ENCODE measurements at places on chromosomes 3 and 15. TPM values are rescaled to one million over a fixed set of nuclear protein-coding genes. Genes with fewer than 3 reads are reported as not detected.

Gene FANCI
- total RNA-seq = 2.7 TPM

DNA sequence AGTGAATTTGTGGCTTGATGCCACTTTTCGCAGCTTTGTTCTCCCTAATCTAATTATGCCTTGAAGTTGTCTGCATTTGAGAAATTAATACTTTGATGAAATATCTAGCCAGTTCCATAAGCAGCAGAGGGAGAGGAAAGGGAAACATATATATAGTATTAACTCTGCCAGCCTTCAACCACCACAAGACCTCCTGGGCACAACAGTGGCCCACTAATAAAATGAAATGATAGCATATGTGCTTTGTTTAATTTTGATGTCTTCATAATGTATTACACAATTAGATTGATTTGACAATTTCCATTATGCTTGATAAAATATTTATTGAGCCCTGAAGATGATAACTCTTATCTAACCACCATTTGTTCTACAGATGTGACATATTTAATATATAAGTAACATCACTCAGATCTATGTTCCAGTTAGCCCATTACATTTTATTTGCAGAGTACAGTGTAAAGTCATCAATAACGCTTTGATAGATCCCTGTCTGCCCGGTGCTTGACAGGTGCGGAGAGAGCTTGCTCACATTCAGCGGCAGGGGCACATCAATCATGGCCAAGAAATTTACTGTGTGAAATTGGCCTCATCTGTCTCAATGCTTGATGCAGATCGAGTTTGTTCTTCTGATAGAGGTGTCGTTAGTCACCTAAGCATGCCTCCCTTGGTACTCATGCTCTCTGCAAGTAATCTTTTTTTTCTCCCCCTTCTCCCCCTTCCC is 187.4 kb downstream of the MECOM start:
- DNase-seq = no peak

DNA sequence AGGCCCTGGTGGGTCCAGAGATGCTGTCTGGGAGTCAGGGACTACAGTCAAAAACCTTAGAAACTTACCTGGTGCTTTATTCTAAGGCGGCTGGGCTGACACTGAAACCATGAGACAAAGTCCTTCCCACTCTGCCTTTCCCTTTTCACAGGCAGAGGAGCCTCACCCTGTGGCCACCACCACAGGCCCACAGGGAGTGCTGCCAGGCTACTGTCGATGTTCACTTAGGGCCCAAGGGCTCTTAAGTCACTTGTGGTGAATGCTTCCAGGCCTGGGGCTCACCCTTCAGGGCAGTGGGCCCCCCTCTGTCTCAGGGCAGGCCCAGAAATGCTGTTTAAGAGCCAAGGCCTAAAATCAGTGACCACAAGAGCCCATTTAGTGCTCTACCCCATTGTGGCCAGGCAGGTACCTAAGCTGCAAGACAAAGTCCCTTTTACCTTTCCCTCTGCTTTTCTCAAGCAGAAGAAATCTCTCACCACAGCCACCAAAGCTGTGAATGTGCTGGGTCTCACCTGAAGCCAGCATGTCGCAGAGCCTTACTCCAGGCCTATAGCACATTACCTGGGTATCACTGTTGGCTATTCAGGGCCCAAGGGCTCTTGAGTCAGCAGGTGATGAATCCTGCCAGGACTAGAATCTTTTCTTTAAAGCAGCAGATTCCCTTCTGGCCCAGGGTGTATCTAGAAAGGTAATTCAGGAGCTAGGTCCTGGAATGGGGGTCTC is 39.5 kb upstream of the GOLGA6B start:
- DNase-seq = no peak

- no peak for DNase-seq
These were observed 8.2 kb downstream of the TMOD2 start for GRCh38 chr15:51759557-51760070.

Gene CRYGS
- 3.1 TPM for total RNA-seq

Gene MED12L
- 5.9 TPM for total RNA-seq

- peak; percentile 58 for DNase-seq
These were observed 424.8 kb downstream of the LPP start for GRCh38 chr3:188578576-188579363.

GRCh38 chr15:90862964-90863778 is 5.2 kb upstream of the FURIN start:
- no peak for DNase-seq

- no peak for DNase-seq
These were observed 49.5 kb upstream of the SLC9A9 start for GRCh38 chr3:143897576-143898295.

- peak; percentile 32 for DNase-seq
These were observed 1.4 kb downstream of the FYTTD1 start for GRCh38 chr3:197750858-197751737.

- no peak for DNase-seq
These were observed 116.9 kb downstream of the CADM2 start for GRCh38 chr3:85075663-85076062.

DNA sequence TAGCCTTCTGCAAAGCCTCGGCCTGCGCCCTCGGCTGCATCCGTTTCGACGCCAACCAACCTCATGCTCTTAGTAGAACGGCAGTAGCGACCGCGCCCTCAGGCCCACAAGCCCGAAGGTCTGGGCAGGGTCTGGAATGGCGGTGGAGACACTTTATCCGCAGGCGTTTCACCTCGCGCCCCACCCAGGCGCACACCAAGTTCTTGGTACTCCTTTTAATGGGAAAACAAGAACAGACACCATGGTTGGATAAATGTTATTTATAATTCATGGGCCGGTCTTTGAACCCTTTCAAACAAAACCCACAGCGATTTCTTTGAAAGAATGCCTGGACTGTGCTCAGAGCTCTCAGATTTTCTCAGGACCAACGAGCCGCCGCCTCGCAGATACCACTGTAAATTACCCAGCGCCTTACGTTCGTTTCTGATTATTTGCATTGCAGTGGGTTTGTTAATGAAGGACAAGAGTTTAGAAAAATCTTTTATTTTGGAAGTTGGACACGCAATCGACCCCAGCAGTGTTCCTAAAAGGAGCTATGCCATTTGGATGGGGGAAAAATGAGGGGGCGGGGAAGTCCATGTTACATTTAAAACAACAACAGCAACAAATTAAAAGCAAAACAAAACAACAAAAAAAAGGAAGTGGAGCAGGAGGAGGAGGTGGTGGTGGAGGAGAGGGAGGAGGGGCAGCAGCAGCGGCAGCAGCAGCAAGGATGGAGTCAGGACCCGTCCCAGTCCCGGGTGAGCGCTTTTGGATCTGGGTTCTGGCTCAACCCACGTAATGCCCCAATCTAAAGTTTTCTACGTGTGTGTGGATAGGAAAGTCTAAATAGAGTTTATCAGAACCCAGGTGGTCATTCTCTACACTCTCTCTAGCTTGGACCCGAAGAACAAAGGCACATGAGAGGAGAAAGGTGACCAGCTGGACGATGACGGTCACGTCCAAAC is 993 bp upstream of the ISL2 start:
- DNase-seq = no peak

GRCh38 chr3:183377307-183377959 is 51.0 kb downstream of the MCF2L2 start:
- no peak for DNase-seq

- no peak for DNase-seq
These were observed 2.6 kb downstream of the ISLR2 start for GRCh38 chr15:74132681-74133651.

Gene GOLGA6L7
- total RNA-seq = not detected

DNA sequence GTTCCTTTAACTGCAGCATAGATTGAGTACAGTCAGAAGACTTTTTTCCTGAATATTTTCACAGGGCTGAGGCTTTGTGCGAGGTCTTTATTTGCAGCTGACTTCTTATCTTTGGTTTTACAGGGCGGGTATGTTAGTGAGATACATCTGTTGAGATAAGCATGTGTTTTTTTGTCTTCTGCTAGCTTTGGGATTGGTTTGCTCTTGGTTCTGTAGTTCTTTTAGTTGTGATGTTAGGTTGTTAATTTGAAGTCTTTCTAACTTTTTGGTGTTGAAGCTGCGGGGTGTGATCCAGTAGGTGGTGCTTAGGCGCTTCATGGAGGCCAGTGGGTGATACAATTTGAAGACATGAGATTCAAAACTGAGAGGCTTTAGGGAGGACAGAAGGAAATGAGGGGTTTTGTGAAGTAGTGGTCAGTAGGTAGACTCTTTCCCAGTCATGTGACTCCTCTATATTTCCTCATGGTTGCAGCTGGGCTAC is 67.9 kb upstream of the TNFSF10 start:
- no peak for DNase-seq

DNA sequence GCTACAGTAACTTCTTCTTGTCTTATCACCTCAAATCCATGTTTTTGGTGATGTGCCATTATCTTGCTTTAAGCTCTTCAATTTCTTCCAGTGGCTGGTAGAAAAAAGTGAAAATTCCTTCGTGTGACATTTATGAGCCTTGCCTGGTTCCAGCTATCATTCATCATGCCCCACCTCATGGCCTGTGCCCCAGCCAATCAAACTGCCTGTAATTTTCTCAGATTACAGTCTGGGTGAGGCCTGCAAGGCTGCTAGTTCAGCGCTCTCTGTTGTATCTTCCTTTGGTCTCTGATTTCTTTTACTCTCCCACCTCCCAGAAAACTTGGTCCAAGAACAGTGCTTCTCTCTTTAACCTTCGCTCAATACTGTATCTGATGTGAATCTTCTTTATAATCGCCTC is 249.3 kb upstream of the ZNF717 start:
- DNase-seq = no peak

DNA sequence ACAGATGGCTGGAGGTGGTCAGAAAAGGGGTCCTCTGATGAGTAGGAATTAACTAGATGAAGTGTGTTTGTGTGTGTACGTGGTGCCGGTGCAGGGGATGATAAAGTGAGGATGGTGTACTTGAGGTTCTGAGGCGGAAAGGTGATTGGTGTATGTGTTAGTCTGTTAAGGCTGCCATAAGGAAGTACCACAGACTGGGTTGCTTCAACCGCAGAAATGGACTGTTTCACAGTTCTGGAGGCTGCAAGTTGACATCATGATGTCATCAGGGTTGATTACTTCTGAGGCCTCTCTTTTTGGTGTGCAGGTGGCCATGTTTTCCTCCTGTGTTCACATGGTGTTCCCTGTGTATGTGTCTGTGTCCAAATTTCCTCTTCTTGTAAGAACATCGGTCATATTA is 202.4 kb upstream of the RGMA start:
- DNase-seq = no peak

- DNase-seq = no peak
These were observed 93.4 kb upstream of the STRIT1 start for GRCh38 chr3:155386919-155387318.

DNA sequence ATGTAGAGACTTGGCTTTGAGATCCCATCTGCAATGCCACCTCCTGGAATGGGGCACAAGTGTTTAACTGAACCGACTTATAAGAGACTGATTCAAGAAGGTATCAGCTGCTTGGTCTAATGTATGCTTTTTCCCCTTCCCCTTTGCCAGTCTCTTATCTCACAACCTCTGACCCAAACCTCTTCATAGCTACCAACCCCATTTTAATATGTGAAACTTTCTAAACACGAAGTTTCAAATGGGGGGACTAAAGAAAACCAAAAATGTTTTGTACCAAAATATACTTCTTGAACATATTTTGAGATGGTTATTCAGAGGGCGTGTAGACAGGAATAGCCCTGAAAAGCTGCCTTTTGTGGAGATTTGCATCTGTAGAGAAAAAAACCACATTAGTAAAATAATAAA is 73.1 kb downstream of the OXSM start:
- DNase-seq = no peak

- no peak for DNase-seq
These were observed 91.7 kb downstream of the MCTP2 start for GRCh38 chr15:94323076-94323475.

DNA sequence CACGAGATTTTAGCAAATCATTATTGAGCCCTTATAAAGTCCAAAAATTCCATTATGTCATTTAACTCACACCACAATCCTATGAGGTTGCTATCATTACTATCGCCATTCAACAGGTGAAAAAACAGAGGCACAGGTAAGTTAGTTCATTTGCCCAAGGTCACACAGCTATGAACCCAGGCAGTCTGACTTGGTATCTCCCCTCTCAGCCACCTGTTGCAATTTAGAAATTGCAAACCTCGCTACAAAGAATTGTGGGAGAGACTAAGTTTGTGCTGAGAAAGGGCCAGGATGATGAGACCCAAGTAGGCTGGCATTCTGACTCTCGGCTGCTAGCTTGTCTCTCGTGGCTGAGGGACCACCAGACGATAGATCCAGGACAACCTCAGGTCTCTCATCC is 57.7 kb downstream of the LMCD1 start:
- no peak for DNase-seq

DNA sequence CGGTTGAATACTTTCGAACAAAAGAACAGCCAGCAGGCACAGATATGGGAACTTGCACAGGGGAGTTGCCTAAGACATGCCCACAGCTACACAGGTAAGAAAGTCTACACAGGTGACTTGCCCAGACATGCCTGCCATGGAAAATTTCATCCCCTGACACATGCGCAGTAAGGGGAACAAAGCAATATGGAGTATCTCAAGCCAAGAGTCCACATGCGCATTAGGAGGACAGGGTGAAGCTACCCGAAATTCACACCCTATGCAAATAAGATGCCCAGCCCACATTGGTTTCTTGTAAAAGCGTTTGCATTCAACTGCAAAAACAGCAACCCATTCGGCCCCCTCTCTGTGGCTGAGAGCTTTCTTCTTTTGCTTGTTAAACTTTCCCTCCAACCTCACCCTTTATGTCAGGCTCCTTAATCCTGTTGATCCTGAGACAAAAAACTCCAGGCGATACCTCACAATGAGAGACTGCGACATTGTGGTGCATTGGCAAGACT is 49.3 kb upstream of the TRPM1 start:
- no peak for DNase-seq

GRCh38 chr3:103968751-103969150 is 1398.0 kb upstream of the ALCAM start:
- DNase-seq = no peak

- no peak for DNase-seq
These were observed 233.7 kb downstream of the SLCO3A1 start for GRCh38 chr15:92087211-92087610.

Gene ARPP21
- not detected for total RNA-seq

GRCh38 chr3:184235381-184236032 is 6.1 kb downstream of the VWA5B2 start:
- DNase-seq = no peak

Measured in tibial nerve (tissue), 4 donors.